ENCODE measurements at places on chromosomes 13 and 19.

DNA sequence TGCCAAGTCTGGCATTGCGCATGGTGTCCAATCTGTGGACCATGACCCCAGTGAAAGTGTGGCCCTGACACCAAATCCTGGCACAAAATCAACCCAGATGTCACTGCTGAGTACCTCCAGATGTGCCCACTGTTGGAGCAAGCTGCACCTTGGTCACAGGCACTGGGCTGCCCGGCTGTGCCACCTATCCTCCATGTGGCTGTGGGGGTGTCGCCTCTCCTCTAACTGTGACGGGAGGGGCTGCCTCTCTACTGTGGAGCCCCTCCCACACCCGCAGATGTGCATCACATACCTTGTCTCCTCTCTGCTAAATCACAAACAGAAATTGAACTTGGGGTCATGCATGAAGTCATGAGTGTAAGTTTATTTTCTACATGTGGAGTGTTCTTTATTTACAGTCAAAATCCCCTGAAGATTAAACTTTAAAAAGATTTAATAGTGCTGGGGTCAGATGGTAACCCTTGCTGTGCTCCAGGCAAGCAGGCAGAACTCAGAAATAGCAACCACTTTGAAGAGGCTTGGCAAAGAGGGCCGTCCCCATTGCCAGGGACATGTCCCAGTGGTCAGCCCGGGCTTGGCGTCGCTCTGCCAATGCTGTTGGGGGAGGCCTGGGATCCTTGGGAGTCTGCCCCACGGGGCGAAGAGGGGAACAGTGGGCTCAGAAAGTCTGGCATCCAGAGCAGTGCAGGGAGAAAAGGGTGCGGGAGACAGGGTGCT lies 46.4 kb upstream of the ZNF536 start:
- no peak for DNase-seq

DNA sequence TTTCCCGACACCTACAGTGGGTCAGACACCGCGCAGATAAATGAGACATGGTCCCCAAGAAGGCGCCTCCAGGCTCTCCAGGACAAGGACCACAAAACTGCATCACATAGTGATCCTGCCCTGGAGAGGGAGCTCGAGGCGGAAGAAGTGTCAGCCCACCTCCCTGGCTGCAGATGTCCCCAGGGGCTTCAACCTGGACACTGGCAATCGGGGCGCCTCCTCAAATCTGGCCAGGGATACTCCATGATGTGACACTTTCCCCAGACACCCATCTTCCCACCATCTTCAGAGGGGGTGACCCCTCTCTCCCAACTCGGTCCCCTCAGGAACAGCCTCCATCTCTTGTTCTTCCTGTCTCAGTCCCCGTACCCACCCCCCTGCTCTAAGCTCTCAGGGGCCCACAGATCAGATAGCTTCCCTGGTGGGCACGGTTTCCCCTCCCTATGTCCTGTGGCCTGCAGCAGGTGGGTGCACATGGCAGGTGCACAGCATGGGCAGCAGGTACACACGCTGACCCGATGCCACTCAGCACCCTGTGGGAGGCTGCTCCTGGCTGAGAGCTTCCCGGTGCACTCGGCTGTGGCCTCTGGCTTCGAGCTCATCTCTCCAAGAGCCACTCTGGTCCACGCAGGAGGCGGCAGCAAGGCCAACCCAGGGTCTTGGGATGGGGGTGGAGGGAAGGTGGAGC lies 61.2 kb downstream of the PEPD start:
- DNase-seq: no peak

DNA sequence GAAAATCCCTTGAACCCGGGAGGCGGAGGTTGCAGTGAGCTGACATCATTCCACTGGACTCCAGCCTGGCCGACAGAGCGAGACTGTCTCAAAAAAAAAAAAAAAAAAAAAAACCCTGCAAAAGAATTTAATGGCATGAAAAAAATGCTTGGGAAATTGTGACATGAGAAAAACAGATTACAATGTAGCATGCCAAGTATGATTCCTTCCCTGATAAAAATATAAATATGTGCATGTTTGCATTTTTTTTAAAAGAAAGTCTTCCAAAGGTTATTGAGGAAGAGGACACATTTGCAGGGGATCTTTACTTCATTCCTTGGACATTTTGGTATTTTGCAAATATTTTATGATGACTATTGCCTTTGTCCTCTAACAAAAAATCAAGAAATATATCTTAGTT lies 14.5 kb upstream of the ZBTB32 start:
- DNase-seq: no peak

- no peak for DNase-seq
Observed at GRCh38 chr19:29487432-29487831, 38.4 kb upstream of the VSTM2B start.

DNA sequence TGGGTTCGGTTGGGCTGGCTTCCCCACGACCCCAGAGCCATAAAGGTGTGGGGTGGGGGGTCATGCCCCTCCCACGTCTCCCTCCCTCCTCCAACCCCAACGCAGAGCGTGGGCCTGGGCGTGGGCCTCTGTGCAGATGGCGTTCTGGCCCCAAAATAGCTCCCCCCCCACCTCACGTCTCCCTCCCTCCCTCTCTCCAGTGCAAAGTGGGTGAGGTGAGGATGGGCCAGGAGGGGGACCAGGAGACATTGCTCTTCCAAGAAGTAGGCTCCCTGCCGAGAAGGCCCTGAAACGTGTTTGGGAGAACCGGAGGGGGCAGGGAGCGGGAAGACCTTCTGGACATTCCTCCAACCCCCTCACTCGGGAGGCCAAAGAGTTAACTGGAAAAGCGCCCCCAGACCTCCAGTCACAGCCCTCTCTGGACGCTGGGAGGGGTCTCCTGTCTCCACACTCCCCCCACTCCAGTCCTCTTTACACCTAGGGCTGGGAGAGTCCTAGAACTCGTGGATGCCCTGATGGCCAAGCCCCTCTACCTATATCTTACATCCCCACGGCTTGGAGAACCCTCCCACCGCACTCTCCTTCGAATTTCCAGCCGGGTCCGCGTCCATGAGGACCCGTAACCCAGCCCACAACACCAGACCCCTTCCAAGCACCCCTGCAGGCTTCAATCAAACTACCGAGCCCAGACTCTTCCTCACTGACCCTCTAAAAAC lies 855 bp downstream of the UNC13A start:
- no peak for DNase-seq

- DNase-seq: no peak
Observed at GRCh38 chr19:28299649-28300048, 913.3 kb downstream of the UQCRFS1 start.

DNA sequence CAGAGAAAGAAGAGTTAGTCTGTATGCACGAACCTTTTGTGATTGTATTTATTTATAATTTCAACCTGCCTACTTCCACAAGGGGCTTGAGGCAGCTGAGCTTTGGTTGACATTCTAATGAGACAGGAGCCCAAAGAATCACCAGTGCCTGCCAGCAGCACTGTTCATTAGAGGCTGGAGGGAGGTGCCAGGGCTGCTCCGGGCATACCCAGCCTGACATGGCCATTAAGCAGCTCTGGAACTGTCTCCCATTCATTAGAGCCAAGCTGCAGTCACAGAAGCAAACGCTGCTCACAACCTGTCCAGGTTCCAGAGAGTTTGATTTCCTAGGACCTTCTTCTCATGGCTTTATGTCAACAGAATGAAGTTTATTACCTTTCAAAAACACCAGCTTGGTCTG lies 425.5 kb downstream of the RFC3 start:
- no peak for DNase-seq

- no peak for DNase-seq
Observed at GRCh38 chr13:44153496-44153895, 220.1 kb upstream of the SERP2 start.

GRCh38 chr19:33075519-33075918 lies 5.5 kb upstream of the GPATCH1 start:
- no peak for DNase-seq
